ENCODE measurements at places on chromosomes 1 and 21. TPM values are rescaled to one million over a fixed set of nuclear protein-coding genes. Genes with fewer than 3 reads are reported as not detected.
A peak's percentile ranks its signal among the peaks of the same experiment; 100 is the strongest.

DNA sequence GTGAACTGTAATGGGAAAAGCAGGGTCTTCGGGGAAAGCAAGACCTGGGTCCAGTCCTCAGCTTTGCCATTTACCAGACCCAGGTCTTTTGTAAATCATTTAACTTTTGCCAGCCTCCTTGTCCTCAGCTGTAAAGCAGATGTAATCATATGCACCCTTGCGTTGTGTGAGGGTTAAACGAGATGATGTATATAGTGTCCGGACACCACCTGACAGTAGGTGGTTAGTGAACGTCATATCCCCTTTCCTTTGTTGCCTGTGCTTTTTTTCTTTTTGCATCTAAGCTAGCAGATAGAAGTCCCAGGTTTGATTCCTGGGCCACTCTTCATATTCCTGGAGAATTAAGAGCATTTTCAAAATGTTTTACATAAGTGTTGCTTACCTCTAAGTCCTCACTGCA lies 28.5 kb downstream of the IL12RB2 start:
- H3K27ac ChIP-seq: no peak overlapping the region
- no peaks in the 10 kb centered on the region for H3K36me3 ChIP-seq
- no peak for DNase-seq
- peaks cover 17% of the 10 kb centered on the region for H3K4me1 ChIP-seq
- H3K4me3 ChIP-seq: no peak overlapping the region
- no peaks in the 10 kb centered on the region for H3K27me3 ChIP-seq

GRCh38 chr1:108120163-108120562 lies 80.0 kb downstream of the SLC25A24 start:
- no peaks in the 10 kb centered on the region for H3K4me1 ChIP-seq
- H3K36me3 ChIP-seq: no peaks in the 10 kb centered on the region
- peaks cover 4% of the 10 kb centered on the region for H3K27me3 ChIP-seq
- no peak for DNase-seq
- no peak overlapping the region for H3K4me3 ChIP-seq
- no peak overlapping the region for H3K27ac ChIP-seq

GRCh38 chr1:55700359-55701130 lies 485.4 kb upstream of the USP24 start:
- no peaks in the 10 kb centered on the region for H3K36me3 ChIP-seq
- peak overlapping the region; percentile 2 for H3K27ac ChIP-seq
- no peaks in the 10 kb centered on the region for H3K27me3 ChIP-seq
- DNase-seq: peak; percentile 69
- peaks cover 19% of the 10 kb centered on the region for H3K4me1 ChIP-seq

GRCh38 chr1:98053471-98054366 lies 132.9 kb upstream of the DPYD start:
- peak; percentile 71 for DNase-seq
- H3K27ac ChIP-seq: peak overlapping the region; percentile 89
- H3K4me1 ChIP-seq: peaks cover 35% of the 10 kb centered on the region
- H3K36me3 ChIP-seq: no peaks in the 10 kb centered on the region
- H3K4me3 ChIP-seq: peak overlapping the region; percentile 59

- H3K4me3 ChIP-seq: no peak overlapping the region
- H3K4me1 ChIP-seq: no peaks in the 10 kb centered on the region
- no peaks in the 10 kb centered on the region for H3K27me3 ChIP-seq
- peak; percentile 6 for DNase-seq
These were observed 161.5 kb upstream of the ESRRG start for GRCh38 chr1:216884614-216885229.

GRCh38 chr1:50808296-50808695 lies 151.8 kb downstream of the FAF1 start:
- no peak overlapping the region for H3K27ac ChIP-seq
- DNase-seq: no peak
- no peaks in the 10 kb centered on the region for H3K36me3 ChIP-seq
- H3K4me3 ChIP-seq: no peak overlapping the region
- H3K27me3 ChIP-seq: no peaks in the 10 kb centered on the region

DNA sequence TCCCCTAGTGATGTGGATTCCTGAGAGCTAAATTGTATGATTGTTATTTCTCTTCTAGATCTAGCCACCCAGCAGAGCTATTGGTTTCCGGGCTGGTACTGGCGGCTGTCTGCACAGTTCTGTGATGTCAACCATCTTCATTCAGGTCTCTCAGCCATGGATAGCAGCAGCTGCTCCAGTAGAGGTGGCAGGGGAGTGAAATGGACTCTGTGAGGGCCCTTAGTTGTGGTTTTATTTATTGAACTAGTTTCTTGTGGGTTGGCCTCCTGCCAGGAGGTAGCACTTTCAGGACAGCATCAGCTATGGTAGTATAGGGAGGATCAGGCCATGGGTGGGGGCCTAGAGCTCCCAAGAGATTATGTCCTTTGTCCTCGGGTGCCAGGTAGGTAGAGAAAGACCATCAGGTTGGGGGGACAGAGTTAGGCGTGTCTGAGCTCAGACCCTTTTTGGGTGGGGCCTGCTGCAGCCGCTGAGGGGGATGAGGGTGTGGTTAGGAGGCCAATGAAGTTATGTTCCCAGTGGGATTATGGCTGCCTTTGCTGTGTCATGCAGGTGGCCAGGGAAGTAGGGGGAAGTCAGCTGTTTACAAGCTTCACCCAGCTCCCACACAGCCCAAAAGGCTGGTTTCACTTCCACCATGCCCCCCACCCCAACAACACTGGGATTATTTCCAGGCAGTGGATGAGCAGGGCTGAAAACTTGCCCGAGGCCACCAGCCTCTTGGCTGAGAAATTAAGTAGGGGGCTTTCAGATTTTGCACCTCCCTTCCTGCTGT lies 55.1 kb upstream of the RGS4 start:
- no peak for DNase-seq
- H3K4me3 ChIP-seq: no peak overlapping the region

The LCE1D gene
- not detected for total RNA-seq

The P3R3URF gene
- not detected for total RNA-seq
